ENCODE measurements at places on chromosomes 3 and 15. TPM values are rescaled to one million over a fixed set of nuclear protein-coding genes. Genes with fewer than 3 reads are reported as not detected.
A peak's percentile ranks its signal among the peaks of the same experiment; 100 is the strongest.

- H3K4me1 ChIP-seq = peaks cover 64% of the 10 kb centered on the region
- H3K27me3 ChIP-seq = no peaks in the 10 kb centered on the region
- no peak overlapping the region for H3K4me3 ChIP-seq
- peak overlapping the region; percentile 24 for H3K27ac ChIP-seq
These were observed 6.1 kb downstream of the ANP32A start for GRCh38 chr15:68814596-68814995.

DNA sequence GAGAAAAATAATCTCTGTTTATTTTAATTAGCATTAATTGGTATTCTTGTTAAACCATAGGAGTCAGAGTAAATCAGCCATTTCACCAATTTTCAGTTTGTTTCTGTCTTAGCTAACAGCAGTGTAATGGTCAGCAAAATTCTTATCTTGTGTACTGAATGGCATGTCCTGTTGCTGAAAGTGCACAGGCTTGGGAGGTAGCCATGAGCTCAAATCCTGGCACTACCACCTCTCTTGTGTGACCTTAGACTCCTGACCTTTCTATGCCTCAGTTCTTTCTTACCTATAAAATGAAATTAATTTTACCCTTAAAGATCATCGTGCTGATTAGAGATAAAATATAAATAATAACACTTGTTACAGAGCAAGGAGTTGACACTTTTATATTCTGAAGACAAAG is 35.8 kb downstream of the MLH1 start:
- H3K4me1 ChIP-seq = peaks cover 7% of the 10 kb centered on the region
- peaks cover 68% of the 10 kb centered on the region for H3K36me3 ChIP-seq
- no peaks in the 10 kb centered on the region for H3K27me3 ChIP-seq
- DNase-seq = no peak

DNA sequence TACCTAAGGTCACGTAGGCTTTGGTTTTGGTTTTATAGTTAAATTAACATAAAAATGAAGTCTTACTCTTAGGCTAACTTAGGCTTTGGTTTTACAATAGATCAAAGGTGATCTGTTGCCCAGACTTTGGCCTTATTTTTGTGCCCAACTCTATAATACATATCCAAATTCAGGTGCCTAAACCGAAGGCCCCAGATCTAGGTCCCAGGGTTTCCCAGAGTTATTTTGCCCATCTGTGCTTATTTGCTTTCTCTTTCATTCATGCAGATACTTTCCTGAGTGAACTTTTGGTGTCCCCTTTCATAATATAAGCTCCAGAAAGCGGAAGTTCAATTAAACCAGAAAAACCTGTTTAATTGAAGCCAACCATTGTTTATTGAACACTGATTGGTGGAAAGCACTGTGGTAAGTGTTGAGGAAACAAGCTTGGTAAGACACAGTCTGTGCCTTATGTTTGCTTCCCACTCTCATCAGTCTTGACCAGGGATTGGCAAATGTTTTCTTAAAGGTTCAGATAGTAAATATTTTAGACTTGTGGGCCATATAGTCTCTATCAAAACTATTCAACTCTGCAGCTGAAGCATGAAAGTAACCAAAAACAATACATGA is 209.7 kb downstream of the WDR72 start:
- no peaks in the 10 kb centered on the region for H3K36me3 ChIP-seq
- no peaks in the 10 kb centered on the region for H3K27me3 ChIP-seq
- no peak for DNase-seq
- H3K27ac ChIP-seq = no peak overlapping the region
- no peaks in the 10 kb centered on the region for H3K4me1 ChIP-seq

- no peak overlapping the region for H3K4me3 ChIP-seq
- DNase-seq = peak; percentile 55
- peaks cover 22% of the 10 kb centered on the region for H3K4me1 ChIP-seq
- H3K36me3 ChIP-seq = no peaks in the 10 kb centered on the region
These were observed 9.2 kb upstream of the SEMA4B start for GRCh38 chr15:90191794-90192509.

- no peak overlapping the region for H3K4me3 ChIP-seq
- peaks cover 2% of the 10 kb centered on the region for H3K36me3 ChIP-seq
- H3K27me3 ChIP-seq = no peaks in the 10 kb centered on the region
These were observed 26.8 kb upstream of the CYP11A1 start for GRCh38 chr15:74394090-74394846.

GRCh38 chr3:1232276-1232675 is 139.5 kb downstream of the CNTN6 start:
- no peaks in the 10 kb centered on the region for H3K36me3 ChIP-seq
- no peaks in the 10 kb centered on the region for H3K4me1 ChIP-seq
- H3K4me3 ChIP-seq = no peak overlapping the region
- H3K27me3 ChIP-seq = no peaks in the 10 kb centered on the region
- H3K27ac ChIP-seq = no peak overlapping the region
- DNase-seq = no peak

GRCh38 chr15:88139936-88140335 is 116.6 kb downstream of the NTRK3 start:
- H3K36me3 ChIP-seq = no peaks in the 10 kb centered on the region
- no peak overlapping the region for H3K27ac ChIP-seq
- H3K4me3 ChIP-seq = no peak overlapping the region

DNA sequence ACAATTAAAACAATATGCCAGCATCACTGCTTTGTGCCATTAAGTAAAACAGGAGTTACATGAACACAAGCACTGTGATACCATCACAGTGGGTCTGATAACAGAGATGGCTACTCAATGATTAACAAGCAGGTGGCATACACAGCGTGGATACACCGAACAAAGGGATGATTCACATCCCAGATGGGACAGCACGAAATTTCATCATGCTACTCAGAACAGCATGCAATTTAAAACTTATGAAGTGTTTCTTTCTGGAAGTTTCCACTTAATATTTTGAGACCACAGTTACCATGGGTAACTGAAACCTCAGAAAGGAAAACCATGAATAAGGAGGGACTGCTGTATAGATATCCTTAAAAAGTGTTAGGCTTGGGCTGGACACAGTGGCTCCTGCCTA is 44.5 kb downstream of the SLC24A1 start:
- no peaks in the 10 kb centered on the region for H3K27me3 ChIP-seq
- H3K27ac ChIP-seq = no peak overlapping the region
- DNase-seq = no peak
- peaks cover 23% of the 10 kb centered on the region for H3K36me3 ChIP-seq
- H3K4me3 ChIP-seq = no peak overlapping the region

GRCh38 chr15:84968301-84968700 is 13.4 kb upstream of the PDE8A start:
- no peak overlapping the region for H3K27ac ChIP-seq
- no peak overlapping the region for H3K4me3 ChIP-seq
- DNase-seq = no peak
- no peaks in the 10 kb centered on the region for H3K36me3 ChIP-seq
- H3K27me3 ChIP-seq = no peaks in the 10 kb centered on the region

DNA sequence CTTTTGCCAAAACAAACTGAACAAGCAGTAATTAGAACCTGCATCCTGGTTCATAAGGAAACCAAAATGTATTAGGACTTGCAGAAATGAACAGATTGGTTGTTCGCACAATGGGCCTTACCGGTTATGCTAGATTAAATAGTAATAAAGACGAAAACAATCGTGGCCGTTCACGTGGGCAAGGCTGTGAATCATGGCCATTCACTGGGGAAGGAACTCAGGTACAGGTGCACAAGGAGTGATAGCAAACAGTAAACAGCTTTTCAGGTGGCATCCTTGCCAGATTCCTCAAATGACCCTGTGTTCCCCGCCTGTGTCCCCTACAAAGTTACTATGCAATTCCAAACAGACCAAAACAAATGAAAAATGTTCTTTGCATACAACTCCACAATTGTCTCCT is 8.2 kb downstream of the LRIG1 start:
- H3K27ac ChIP-seq = no peak overlapping the region
- peaks cover 79% of the 10 kb centered on the region for H3K4me1 ChIP-seq
- DNase-seq = no peak
- H3K36me3 ChIP-seq = peaks cover 1% of the 10 kb centered on the region
- peaks cover 5% of the 10 kb centered on the region for H3K27me3 ChIP-seq

GRCh38 chr15:90221246-90221900 is 12.4 kb downstream of the CIB1 start:
- no peaks in the 10 kb centered on the region for H3K36me3 ChIP-seq
- peak; percentile 47 for DNase-seq
- no peak overlapping the region for H3K4me3 ChIP-seq
- peaks cover 8% of the 10 kb centered on the region for H3K4me1 ChIP-seq

- peaks cover 13% of the 10 kb centered on the region for H3K4me1 ChIP-seq
- no peaks in the 10 kb centered on the region for H3K27me3 ChIP-seq
- DNase-seq = no peak
- no peaks in the 10 kb centered on the region for H3K36me3 ChIP-seq
- H3K27ac ChIP-seq = no peak overlapping the region
- no peak overlapping the region for H3K4me3 ChIP-seq
These were observed 16.8 kb upstream of the SMAD3 start for GRCh38 chr15:67048281-67049279.

DNA sequence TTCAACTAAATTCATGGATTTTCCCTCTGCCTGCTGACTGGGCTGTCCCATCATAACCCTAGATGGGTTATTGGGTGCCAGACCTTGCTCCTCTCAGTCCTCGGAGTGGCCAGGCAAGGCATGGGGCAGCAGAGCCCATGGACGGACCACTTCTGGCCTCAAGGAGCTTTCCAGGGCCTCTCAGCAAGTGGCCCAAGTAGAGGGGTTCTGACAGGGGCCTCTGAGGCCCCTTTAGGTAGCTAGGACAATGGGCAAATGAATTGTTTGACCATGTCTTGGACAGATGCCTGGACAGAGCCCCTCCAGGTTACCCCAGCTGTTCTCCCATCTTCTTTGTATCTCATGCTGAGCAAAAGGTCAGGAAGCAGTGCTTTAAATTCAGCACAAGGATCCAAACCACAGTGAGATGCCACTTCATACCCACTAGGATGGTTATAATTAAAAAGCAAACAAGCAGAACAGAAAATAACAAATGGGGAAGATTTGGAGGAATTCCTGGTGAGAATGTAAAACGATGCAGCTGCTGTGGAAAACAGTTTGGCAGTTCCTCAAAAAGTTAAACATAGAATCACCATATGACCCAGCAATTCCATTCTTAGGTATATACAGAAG is 61.6 kb downstream of the SPSB4 start:
- H3K27ac ChIP-seq = no peak overlapping the region
- DNase-seq = no peak
- H3K4me1 ChIP-seq = no peaks in the 10 kb centered on the region
- no peaks in the 10 kb centered on the region for H3K36me3 ChIP-seq
- H3K4me3 ChIP-seq = no peak overlapping the region

DNA sequence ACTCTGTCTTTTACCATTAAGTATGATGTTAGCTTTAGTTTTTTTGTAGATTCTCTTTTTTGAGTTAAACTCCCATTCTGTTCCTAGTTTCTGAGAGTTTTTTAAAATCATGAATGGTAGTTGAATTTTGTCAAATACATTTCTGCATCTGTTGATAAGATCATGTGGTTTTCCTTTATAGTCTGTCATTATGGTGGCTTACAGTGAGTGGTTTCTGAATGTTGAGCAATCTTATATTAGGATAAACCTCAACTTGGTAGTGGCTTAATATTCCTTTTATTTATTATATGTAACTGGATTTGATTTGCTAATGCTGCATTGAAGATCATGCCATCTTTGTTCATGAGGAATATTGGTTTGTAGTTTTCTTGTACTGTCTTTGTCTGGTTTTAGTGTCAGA is 34.8 kb downstream of the NEO1 start:
- H3K4me3 ChIP-seq = no peak overlapping the region
- no peaks in the 10 kb centered on the region for H3K4me1 ChIP-seq
- no peaks in the 10 kb centered on the region for H3K36me3 ChIP-seq
- DNase-seq = no peak
- peaks cover 14% of the 10 kb centered on the region for H3K27me3 ChIP-seq

DNA sequence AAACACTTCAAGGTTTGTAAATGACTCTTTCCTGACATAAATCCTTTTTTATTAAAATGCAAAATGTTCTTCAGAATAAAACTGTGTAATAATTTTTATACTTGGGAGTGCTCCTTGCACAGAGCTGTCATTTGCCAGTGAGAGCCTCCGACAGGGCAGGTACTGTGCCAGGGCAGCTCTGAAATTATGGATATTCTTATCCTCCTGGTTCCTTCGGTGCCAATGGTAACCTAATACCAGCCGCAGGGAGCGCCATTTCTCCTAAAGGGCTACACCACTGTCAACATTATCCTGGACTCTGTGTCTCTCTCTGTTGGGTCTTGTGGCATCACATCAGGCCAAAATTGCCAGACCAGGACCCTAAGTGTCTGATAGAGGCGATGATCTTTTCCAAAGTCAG is 33.0 kb downstream of the CHDH start:
- H3K4me1 ChIP-seq = no peaks in the 10 kb centered on the region
- no peak for DNase-seq
- H3K27ac ChIP-seq = no peak overlapping the region
- H3K4me3 ChIP-seq = no peak overlapping the region

DNA sequence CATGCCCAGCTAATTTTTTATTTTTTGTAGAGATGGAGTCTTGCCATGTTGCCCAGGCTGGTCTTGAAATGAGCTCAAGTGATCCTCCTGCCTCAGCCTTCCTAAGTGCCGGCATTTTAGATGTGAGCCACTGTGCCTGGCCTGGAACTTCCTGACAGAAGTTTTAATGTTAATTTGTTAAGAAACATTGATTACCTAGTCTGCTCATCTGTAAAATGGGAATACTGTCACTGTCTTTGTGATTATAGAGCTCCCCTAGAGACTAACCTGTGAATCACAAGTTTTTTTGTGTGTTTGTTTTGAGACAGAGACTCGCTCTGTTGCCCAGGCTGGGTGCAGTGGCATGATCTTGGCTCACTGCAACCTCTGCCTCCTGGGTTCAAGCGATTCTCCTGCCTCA is 4.3 kb upstream of the EIF3J start:
- peaks cover 15% of the 10 kb centered on the region for H3K36me3 ChIP-seq
- H3K27ac ChIP-seq = peak overlapping the region; percentile 38
- no peak overlapping the region for H3K4me3 ChIP-seq
- DNase-seq = no peak
- peaks cover 18% of the 10 kb centered on the region for H3K4me1 ChIP-seq
- H3K27me3 ChIP-seq = no peaks in the 10 kb centered on the region

POTEB3 gene
- total RNA-seq = not detected

MINAR1 gene
- 0.45 TPM for total RNA-seq

TERC gene
- 29.0 TPM for total RNA-seq

GOLGA8A gene
- total RNA-seq = 141 TPM

GOLGA6L24 gene
- not detected for total RNA-seq

All from activated CD8-positive, alpha-beta T cell treated with anti-CD3 and anti-CD28 coated beads for 36 hours (primary cell).